T47D (cell line): ENCODE measurements at places on chromosomes 2 and 18.

DNA sequence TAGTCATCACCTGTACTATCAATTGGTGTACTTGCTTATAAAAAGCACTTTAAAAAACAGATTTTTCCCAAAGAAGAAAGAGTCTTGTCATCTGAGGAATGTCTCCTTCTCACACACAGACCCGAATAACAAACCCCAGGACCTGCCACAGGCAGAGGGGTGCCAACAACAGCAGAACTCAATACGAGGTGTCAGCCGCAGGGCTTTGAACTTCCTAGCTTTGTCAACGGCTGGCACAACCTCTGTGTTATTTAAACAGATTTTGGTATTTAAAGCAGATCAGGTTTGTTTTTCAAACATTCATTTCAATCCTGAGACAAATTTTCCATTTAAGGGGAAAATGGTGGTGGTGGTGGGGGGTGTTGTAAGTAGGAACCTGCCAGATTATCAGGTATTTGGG is 138.4 kb upstream of the RIOK3 start:
- no peak for DNase-seq

DNA sequence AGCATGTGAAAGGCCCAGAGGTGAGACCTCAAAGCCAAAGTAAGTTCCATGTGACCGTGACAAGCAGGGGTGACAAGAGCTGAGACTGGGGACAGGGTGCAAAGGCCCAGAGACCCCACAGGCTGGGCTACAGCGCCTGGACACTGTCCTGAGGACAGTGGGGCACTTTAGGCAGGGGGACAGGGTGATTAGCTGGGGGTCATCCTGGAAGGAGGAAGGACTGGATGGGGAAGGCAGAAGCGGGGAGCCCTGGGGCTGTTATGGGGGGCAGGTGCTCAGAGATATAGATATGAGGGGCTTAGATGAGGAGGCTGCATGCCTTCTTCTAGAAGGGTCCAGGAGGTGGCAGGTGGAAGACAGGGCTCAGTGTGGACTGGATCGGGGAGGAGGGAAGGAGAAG is 31.5 kb downstream of the KIF1A start:
- DNase-seq: no peak

- DNase-seq: no peak
Observed at GRCh38 chr2:102137138-102137537, 5.4 kb upstream of the IL1R1 start.

GRCh38 chr18:41371156-41372045 is 583.6 kb upstream of the PIK3C3 start:
- no peak for DNase-seq

DNA sequence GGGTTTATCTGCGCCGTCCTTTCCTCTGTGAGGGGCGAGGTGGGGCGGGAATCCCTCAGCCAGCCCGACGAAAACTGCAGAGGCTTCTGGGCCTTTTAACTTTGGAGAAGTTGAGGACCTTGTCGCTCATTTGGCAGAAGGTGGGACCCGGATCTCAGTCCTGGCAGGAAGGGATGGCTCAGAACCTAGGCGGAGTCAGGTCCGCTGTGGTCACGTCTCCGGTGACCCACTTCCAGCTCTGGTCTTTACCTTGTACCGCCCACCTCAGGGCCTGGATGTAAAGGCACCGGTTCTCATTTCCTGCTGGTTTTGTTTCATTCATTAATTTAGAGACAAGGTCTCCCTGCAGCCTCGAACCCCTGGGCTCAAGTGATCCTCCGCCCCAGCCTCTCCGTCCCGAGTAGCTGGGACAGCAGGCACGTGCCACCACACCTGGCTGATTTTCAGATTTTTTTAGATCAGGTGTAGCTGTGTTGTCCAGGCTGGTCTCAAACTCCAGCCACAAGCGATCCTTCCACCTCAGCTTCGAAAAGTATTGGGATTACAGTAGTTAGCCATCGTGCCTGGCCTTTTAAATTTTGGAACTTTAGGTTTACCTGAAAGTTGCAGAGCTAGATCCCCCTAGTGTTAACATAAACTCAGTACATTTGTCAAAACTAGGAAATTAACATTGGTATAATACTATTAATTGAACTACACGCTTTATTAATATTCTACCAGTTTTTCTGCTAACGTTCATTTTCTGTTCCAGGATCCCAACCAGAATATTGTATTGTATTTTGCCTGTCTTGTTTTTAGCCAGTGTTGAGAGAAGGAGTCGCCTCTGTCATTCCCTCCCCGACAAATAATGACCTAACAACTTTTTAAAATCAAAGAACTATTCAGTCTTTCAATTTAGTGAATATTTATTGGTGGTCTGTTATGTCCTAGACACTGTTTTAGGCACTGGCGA is 852 bp downstream of the POLI start:
- DNase-seq: peak; percentile 63

DNA sequence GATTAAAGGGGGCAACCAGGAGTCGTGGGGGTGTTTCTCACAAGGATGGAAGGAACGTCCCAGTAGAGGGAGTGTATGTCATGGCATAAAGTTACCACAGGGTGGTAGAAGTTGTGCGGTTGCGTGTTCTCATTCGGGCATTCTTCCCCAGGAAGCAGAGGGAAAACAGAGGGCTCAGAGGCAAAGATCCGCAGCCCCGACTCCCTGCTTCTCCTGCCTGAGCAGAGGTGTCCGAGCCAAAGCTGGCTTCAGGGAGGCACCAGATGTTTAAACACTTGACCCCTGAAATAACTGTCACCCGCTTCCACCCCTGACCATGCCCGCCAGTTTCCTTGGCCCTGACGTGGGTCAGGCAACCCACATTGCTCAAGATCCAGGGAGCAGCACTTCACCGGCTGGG is 83.7 kb downstream of the EN1 start:
- DNase-seq: peak; percentile 40

DNA sequence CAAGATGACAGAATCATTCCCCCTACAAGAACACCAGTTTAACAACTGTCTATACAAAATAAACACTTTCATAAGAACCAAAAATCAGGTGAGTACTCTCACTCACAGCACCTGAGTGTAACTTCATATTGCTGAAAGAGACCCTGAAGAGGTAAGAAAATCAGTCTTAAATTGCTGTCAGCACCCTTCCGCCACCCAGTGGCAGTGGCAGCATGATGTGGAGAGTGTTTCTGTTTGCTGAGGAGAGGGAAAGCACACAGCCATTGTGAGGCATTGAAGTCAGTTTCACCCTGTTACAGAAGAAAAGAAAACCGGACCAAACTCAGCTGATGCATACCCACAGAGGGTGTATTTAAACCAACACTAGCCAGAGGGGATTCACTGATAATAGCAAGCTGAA is 1240.8 kb upstream of the CRIM1 start:
- DNase-seq: no peak
